ENCODE measurements at places on chromosomes 7 and 10. TPM values are rescaled to one million over a fixed set of nuclear protein-coding genes. Genes with fewer than 3 reads are reported as not detected.

The PAPOLB gene
- total RNA-seq: not detected

The CPVL gene
- total RNA-seq: 9.6 TPM

The WAPL gene
- total RNA-seq: 26.5 TPM

The GIMAP5 gene
- total RNA-seq: 24.1 TPM

The MTPN gene
- 55.7 TPM for total RNA-seq

The UNCX gene
- not detected for total RNA-seq

The SFRP5 gene
- total RNA-seq: 1.7 TPM

The ATP5F1C gene
- total RNA-seq: 188 TPM

The GRM8 gene
- total RNA-seq: not detected

The URGCP gene
- 21.1 TPM for total RNA-seq

- H3K36me3 ChIP-seq: no peaks in the 10 kb centered on the region
- no peaks in the 10 kb centered on the region for H3K4me1 ChIP-seq
- no peak for DNase-seq
- H3K27ac ChIP-seq: no peak overlapping the region
- H3K27me3 ChIP-seq: no peaks in the 10 kb centered on the region
Measured at GRCh38 chr7:108270385-108271015, 140.3 kb upstream of the LAMB4 start.

GRCh38 chr10:72793752-72794151 lies 99.8 kb upstream of the OIT3 start:
- H3K4me1 ChIP-seq: no peaks in the 10 kb centered on the region
- no peaks in the 10 kb centered on the region for H3K36me3 ChIP-seq
- no peak overlapping the region for H3K27ac ChIP-seq
- DNase-seq: no peak
- no peaks in the 10 kb centered on the region for H3K27me3 ChIP-seq

DNA sequence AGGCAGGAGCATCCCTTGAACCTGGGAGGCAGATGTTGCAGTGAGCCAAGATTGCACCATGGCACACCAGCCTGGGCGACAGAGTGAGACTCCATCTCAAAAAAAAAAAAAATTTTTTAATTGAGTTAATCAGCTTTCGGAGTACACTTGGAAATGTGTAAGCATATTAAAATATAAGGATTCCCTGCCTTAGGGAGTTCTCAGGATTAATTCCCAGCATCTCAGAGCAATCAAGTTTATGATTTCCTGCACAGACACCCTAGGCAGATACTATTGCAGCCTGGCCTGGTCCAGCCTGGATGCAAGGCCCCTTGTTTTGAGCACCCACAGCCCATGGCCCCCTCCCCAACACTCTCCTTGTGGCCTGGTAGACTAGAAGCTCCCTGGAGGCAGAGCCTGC lies 39.8 kb downstream of the GFRA1 start:
- no peak overlapping the region for H3K4me3 ChIP-seq
- H3K4me1 ChIP-seq: peaks cover 8% of the 10 kb centered on the region
- H3K36me3 ChIP-seq: no peaks in the 10 kb centered on the region
- DNase-seq: no peak
- H3K27me3 ChIP-seq: no peaks in the 10 kb centered on the region

DNA sequence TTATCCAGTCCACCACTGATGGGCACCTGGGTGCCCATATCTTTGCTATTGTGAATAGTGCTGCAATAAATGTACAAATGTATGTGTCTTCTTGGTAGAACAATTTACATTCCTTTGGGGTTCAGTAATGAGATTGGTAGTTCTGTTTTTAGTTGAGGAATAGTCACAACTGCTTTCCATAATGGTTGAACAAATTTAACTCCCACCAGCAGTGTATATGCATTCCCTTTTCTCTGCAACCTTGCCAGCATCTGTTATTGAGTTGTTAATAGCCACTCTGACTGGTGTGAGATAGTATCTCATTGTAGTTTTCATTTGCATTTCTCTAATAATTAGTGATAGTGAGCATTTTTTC lies 27.8 kb downstream of the COA1 start:
- no peaks in the 10 kb centered on the region for H3K36me3 ChIP-seq
- no peak overlapping the region for H3K27ac ChIP-seq
- DNase-seq: no peak
- H3K27me3 ChIP-seq: no peaks in the 10 kb centered on the region
- peaks cover 7% of the 10 kb centered on the region for H3K4me1 ChIP-seq

DNA sequence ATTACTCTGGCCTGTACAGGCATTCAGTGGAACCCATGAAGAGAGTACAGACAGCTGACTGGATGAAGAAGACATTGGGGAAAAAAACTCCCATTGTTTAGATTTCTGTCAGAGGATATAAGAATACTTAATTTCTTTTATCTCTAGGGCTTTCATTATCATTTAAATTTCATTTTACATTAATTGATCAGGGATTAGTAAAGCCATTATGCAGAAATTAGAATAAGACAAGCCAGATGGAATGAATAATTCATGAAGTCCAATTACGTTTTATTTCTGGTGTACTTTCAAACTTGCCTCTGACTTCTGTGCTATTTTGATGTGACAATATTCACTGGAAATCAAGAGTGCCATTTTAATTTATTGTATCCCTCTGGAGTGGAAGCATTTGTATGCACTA lies 247.0 kb downstream of the SLC25A13 start:
- no peak for DNase-seq
- H3K36me3 ChIP-seq: no peaks in the 10 kb centered on the region
- no peak overlapping the region for H3K27ac ChIP-seq
- H3K4me3 ChIP-seq: no peak overlapping the region
- no peaks in the 10 kb centered on the region for H3K27me3 ChIP-seq

- no peak overlapping the region for H3K4me3 ChIP-seq
- H3K27ac ChIP-seq: peak overlapping the region; percentile 32
- H3K4me1 ChIP-seq: no peaks in the 10 kb centered on the region
- DNase-seq: no peak
- H3K27me3 ChIP-seq: no peaks in the 10 kb centered on the region
Measured at GRCh38 chr10:112390125-112390703, 16.3 kb downstream of the ACSL5 start.

DNA sequence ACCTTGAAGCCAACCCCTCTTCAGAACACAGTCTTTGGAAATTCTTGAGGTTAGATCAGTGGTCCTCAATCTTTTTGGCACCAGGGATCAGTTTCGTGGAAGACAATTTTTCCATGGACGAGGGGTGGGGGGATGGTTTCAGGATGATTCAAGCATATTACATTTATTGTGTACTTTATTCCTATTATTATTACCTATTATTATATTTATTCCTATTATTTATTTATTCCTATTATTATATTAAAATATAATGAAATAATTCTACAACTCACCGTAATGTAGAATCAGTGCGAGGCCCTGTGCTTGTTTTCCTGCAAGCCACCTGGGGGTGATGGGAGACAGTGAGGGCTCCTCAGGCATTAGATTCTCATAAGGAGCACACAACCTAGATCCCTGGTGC lies 17.9 kb downstream of the CAMK1D start:
- no peaks in the 10 kb centered on the region for H3K4me1 ChIP-seq
- H3K36me3 ChIP-seq: no peaks in the 10 kb centered on the region
- H3K27ac ChIP-seq: no peak overlapping the region

DNA sequence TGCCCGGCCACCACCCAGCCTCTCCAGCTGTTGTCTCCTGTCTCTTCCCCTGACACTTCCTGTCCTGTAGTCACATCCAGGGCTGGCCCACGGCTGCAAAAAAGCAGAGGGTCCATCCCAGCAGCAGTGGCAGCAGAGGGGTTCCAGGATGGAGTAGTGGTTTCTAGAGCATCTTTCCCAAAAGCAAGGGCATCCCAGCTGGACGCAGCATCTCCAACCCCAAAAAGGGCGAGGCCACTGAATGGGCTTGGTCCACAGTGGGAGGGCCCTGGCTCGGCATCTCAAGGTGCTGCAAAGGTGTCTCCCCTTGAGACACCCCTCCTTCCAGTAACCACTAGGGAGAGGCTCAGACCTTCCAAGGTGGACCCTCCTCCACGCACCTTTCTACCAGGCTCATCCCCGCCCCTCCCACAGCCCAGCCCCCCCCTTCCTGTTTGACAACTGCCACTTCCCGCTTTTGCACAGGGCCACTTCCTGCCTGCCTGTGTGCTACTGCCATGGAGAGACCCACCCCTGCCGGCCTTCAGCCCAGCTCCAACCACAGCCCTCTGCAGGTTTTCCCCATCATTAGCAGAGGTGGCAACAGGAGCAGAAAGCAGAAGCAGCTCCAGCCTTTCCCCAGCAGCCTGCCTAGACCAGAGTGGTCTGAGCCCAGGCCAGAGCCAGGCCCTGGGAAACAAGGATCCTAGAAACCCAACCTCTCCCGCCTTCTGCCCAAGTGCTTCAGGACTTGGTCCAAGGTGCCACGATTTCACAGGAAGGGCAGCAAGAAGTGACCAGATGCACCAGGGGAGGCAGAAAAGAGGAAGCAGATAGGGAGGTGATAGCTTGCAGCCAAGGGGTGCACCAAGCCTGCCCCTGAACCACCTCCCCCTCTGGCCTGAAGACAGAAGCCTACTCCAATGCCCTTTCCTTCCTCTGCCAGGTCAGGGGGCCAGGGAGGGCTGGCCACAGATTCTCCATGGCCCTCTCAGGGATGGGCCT lies 8.6 kb downstream of the CAMK2G start:
- peaks cover 50% of the 10 kb centered on the region for H3K4me1 ChIP-seq
- H3K36me3 ChIP-seq: peaks cover 25% of the 10 kb centered on the region
- H3K27ac ChIP-seq: peak overlapping the region; percentile 58
- H3K4me3 ChIP-seq: no peak overlapping the region
- H3K27me3 ChIP-seq: no peaks in the 10 kb centered on the region

GRCh38 chr7:154744861-154745258 lies 258.1 kb downstream of the PAXIP1 start:
- no peak overlapping the region for H3K4me3 ChIP-seq
- no peak for DNase-seq
- no peaks in the 10 kb centered on the region for H3K27me3 ChIP-seq
- no peaks in the 10 kb centered on the region for H3K4me1 ChIP-seq
- no peak overlapping the region for H3K27ac ChIP-seq
- H3K36me3 ChIP-seq: no peaks in the 10 kb centered on the region

DNA sequence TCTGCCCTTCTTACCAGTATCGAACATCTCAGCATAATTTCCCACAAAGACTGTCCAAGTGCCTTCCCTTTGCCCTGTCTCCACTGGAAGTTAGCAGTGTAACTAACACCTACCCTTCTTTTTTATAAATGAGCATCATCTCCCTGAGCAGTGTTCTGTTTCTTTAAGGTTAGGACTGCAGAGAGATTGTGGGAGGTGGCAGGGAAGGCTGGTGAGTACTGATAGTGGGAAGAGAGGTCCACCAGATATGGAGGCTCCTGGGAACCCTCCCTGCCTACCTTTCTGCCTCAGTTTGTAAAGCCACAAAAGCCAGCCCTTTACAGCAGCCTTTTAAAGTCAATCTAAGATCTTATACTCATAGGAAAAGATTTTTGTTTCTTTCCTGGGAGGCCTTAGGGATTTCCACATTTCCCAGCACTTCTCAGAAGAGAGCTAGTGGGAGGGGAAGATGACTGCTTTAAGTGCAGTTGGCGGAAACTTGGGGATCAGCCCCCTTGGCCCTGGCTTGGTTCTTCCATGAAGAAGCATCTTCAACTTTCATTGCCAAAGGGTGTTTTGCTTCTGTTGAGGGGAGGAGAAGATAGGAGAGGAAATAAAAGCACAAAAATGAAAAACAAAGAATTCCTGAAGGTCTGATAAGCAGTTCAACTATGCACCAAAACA lies 36.6 kb upstream of the CALD1 start:
- H3K27ac ChIP-seq: peak overlapping the region; percentile 84
- H3K4me1 ChIP-seq: peaks cover 10% of the 10 kb centered on the region

DNA sequence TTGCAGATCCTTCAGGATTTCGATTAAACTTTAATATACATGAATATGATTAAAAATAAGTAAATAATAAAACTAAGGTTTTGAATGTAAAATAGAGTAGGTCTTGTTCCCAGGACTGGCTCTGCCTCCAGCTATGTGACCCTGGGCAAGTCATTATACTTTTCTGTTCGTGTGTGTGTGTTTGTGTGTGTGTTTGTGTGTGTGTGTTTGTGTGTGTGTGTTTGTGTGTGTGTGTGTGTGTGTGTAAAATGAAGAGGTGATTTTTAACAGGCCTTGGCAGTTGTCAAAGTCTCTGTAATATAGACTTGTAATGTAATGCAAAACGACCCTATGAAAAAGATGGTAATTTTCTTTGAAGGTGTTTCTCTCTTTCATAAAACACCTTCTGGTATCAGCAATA lies 79.2 kb downstream of the HGF start:
- no peak overlapping the region for H3K27ac ChIP-seq
- no peaks in the 10 kb centered on the region for H3K27me3 ChIP-seq
- no peaks in the 10 kb centered on the region for H3K36me3 ChIP-seq
- no peak for DNase-seq
- no peak overlapping the region for H3K4me3 ChIP-seq

DNA sequence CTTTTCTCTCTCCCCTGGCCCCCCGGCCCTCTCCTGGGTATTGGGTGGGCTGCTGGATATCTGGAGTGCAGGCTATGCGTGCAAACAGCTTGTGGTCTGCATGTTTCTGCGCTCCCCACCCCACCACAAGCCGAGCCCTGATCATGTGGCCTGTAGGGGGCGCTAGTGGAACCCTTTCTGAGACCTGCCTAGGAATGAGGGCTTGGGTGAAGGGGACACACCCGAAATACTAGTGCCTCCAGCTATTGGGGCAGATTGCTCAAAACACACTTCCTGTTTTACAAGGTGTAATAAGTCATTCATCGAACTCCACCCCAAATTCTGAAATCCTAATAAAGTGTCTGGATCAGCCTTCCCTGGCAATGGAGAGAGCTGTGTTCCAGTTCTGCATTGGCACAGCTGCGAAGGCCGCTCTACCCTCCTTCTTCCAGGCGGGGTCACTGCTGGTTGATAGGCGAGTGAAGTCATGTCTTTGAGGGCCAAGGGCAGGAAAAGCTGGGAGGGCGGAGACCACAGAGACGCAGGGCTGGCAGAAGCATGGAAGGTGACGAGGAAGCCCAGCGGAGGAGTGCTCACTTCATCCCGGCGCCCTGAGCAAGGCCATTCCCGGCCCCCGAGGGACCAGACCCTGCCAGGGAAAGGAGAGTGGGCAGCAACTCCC lies 19.8 kb upstream of the PRRT4 start:
- H3K36me3 ChIP-seq: no peaks in the 10 kb centered on the region
- H3K27me3 ChIP-seq: no peaks in the 10 kb centered on the region
- no peak for DNase-seq
- no peak overlapping the region for H3K4me3 ChIP-seq
- H3K4me1 ChIP-seq: peaks cover 6% of the 10 kb centered on the region

GRCh38 chr7:16471933-16472332 lies 6.4 kb upstream of the SOSTDC1 start:
- no peaks in the 10 kb centered on the region for H3K4me1 ChIP-seq
- no peaks in the 10 kb centered on the region for H3K36me3 ChIP-seq
- H3K27me3 ChIP-seq: no peaks in the 10 kb centered on the region
- no peak for DNase-seq
- no peak overlapping the region for H3K4me3 ChIP-seq
- no peak overlapping the region for H3K27ac ChIP-seq

DNA sequence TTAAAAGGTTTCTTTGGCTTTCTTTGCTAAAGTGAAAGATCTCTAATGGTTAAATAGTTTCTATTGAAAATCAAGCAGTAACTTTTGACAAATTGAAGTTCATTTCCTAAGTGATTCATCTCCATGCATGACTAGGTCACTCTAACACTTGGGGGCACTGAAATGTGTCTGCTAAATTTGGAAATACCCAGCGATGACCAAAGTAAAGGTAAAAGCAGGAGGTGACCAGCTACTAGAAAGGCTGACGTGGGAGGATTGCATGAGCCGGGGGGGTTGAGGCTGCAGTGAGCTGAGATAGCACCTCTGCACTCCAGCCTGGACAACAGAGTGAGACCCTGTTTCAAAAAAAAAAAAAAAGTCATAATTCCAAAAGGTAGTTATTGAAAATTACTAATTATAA lies 111.8 kb upstream of the GPR141 start:
- H3K36me3 ChIP-seq: no peaks in the 10 kb centered on the region
- H3K4me1 ChIP-seq: no peaks in the 10 kb centered on the region
- H3K27me3 ChIP-seq: no peaks in the 10 kb centered on the region

- peak overlapping the region; percentile 99 for H3K4me3 ChIP-seq
- no peaks in the 10 kb centered on the region for H3K27me3 ChIP-seq
- H3K27ac ChIP-seq: peak overlapping the region; percentile 73
- DNase-seq: no peak
- peaks cover 7% of the 10 kb centered on the region for H3K36me3 ChIP-seq
Measured at GRCh38 chr7:105532709-105533460, 884 bp downstream of the RINT1 start.
